ENCODE measurements at places on chromosomes 12 and 14. TPM values are rescaled to one million over a fixed set of nuclear protein-coding genes. Genes with fewer than 3 reads are reported as not detected.

The TSPAN31 gene
- total RNA-seq: 18.7 TPM

The C14orf180 gene
- not detected for total RNA-seq

- no peak for ATAC-seq
These were observed 359.0 kb downstream of the NAV3 start for GRCh38 chr12:78189656-78190055.

The SLC25A21 gene
- not detected for total RNA-seq
